B cell (primary cell): ENCODE measurements at places on chromosomes 5 and 9. TPM values are rescaled to one million over a fixed set of nuclear protein-coding genes. Genes with fewer than 3 reads are reported as not detected.

DNA sequence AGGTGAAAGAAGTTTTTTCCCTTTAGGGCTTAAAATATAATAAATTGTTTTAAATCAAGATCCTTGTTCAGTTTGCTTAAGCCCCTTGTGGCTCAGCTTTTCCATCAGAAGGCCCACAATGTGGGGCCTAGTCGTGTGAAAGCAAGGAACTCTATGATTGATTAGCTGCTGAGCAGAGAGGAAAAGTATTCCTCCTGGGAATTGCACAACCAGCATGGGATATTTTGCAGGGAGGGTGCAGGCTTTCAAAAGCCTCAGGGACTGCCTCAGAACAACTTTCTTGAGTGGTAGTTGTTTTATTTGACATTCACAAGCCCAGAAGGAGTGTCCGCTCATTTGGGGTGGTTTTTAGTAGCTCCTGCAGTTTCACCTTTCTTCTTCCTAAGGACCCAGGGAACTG is 19.8 kb downstream of the TTC23L start:
- H3K4me1 ChIP-seq: peaks cover 5% of the 10 kb centered on the region
- no peak overlapping the region for H3K4me3 ChIP-seq
- no peak for DNase-seq
- H3K36me3 ChIP-seq: no peaks in the 10 kb centered on the region
- no peak overlapping the region for H3K27ac ChIP-seq
- no peaks in the 10 kb centered on the region for H3K27me3 ChIP-seq

GRCh38 chr5:38494763-38495162 is 61.7 kb downstream of the LIFR start:
- peaks cover 6% of the 10 kb centered on the region for H3K27me3 ChIP-seq
- no peak for DNase-seq
- no peaks in the 10 kb centered on the region for H3K4me1 ChIP-seq
- H3K36me3 ChIP-seq: no peaks in the 10 kb centered on the region

The CDH9 gene
- not detected in 2 replicates for total RNA-seq

The CKMT2 gene
- total RNA-seq: not detected in 2 replicates

DNA sequence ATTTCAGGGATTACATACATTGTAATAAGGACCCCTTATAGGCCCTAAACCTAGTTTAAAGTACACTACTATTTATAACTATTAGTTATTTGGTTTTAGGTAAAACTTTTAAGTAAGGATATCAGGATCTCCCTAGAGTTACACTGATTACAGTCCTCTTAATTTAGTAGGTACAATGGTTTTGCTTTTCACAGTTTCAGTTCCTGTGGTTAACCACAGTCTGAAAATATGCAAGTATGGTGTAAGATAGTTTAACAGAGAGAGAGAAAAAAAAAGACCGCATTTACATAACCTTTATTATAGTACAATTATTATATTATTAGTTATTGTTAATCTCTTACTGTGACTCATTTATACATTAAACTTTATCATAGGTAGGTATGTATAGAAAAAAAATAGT is 725.3 kb upstream of the PTPRD start:
- H3K27ac ChIP-seq: no peak overlapping the region
- no peaks in the 10 kb centered on the region for H3K27me3 ChIP-seq
- no peak overlapping the region for H3K4me3 ChIP-seq

The ALDH1A1 gene
- not detected in 2 replicates for total RNA-seq

DNA sequence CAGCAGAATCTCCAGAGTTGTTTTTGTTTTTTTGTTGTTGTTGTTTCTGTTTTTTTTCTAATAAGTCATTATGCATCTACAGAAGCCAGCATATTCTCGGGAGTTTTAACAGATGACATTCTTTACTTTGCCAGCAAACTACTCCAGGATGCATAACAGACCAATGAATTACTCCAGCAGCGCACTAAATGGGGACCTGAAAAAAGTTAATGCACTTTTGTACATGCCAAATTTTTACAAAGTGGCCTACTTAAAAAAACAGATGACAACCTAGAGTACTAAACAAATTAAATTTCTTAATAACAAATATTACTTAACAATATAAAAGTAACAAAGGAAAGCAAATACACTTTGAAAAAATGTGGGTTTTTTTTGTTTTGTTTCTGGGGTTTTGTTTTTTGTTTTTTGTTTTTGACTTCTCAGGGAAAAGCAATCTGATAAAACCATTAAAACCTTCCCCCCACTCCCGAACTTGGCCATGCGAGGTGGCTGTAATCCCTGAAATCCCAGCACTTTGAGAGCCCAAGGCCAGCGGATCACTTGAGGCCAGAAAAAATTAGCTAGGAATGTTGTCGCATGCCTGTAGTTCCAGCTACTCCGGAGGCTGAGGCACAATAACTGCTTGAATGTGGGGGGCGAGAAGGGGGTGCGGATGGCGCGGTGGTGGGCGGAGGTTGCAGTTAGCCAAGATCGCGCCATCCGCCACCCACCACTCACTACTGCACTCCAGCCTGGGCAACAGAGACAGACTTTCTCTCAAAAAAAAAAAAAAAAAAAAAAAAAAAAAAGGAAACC is 352.4 kb downstream of the CETN3 start:
- no peaks in the 10 kb centered on the region for H3K36me3 ChIP-seq
- no peaks in the 10 kb centered on the region for H3K4me1 ChIP-seq
- H3K27me3 ChIP-seq: no peaks in the 10 kb centered on the region
- H3K4me3 ChIP-seq: no peak overlapping the region

The PCDHB5 gene
- not detected in 2 replicates for total RNA-seq

The SLIT3 gene
- not detected in 2 replicates for total RNA-seq

The SLC25A2 gene
- total RNA-seq: 3.4 and 3.6 TPM in 2 replicates

- no peak overlapping the region for H3K4me3 ChIP-seq
- no peak overlapping the region for H3K27ac ChIP-seq
- no peak for DNase-seq
- H3K36me3 ChIP-seq: no peaks in the 10 kb centered on the region
- peaks cover 26% of the 10 kb centered on the region for H3K27me3 ChIP-seq
- no peaks in the 10 kb centered on the region for H3K4me1 ChIP-seq
Observed at GRCh38 chr9:101029315-101030085, 973 bp downstream of the PLPPR1 start.

DNA sequence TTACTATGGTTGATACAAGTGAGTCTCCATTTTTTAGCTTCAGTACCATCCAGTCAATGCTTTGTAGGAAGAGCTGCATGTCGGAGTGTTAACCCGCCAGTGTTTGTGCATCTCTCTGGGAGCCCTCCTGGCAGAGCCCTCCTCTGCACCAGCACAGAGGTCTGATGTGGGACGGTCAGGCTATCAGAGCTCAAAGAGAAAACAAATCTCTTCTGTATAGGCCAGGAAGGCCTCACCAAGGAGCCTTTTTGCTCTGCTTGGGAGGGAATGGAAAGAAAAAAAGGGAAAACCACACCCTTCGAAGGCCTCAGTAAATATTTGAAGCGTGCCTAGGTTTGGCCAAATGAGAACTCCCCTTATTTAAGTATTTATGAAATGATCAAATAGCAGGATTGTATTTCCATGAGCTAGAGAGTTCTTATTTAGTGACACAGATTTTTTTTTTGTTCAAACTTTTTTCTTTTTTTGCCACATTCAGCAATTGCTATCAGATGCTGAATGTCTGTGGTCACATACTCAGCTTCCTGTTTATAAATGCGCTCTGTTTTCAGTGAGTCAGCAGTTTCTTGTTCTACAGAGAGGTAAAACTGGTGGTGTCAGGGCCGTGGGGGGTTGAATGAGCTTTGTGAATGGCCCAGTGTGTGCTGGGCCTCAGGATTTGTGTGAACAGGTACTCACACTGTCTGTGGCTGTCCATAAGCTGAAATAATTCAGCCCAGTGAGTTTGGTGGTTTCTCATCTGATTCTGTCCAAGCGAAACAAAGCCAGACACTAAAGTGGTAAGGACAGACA is 226.6 kb downstream of the SNX18 start:
- peaks cover 26% of the 10 kb centered on the region for H3K4me1 ChIP-seq
- H3K27me3 ChIP-seq: no peaks in the 10 kb centered on the region
- no peak overlapping the region for H3K27ac ChIP-seq
- no peak overlapping the region for H3K4me3 ChIP-seq

The DMXL1 gene
- 129 and 135 TPM in 2 replicates for total RNA-seq

The FUT7 gene
- total RNA-seq: 7.0 and 8.2 TPM in 2 replicates

The IRX4 gene
- not detected in 2 replicates for total RNA-seq

DNA sequence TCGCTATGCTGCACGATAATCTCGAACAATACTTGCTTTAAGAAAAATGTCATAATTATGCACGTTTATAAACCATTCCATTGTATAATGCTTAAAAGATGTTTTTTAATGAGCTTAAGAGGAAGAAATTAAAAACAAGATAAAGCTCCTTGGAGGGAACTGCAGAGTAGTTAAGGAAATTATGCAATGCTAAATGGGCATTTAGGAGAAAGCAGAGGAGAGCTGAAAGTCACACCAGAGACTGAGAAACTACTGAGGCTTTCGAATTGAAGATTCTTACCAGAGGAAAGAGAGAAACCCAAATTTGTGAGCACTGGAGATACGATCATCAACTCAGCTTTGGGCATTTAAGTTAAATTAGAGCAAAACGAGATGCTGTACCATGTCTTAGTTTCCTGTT is 119.4 kb downstream of the CDH10 start:
- no peak for DNase-seq
- no peak overlapping the region for H3K27ac ChIP-seq
- H3K4me1 ChIP-seq: no peaks in the 10 kb centered on the region
- H3K27me3 ChIP-seq: no peaks in the 10 kb centered on the region
- no peak overlapping the region for H3K4me3 ChIP-seq
- no peaks in the 10 kb centered on the region for H3K36me3 ChIP-seq

- H3K27ac ChIP-seq: no peak overlapping the region
- H3K27me3 ChIP-seq: no peaks in the 10 kb centered on the region
- no peak overlapping the region for H3K4me3 ChIP-seq
- H3K36me3 ChIP-seq: no peaks in the 10 kb centered on the region
- no peaks in the 10 kb centered on the region for H3K4me1 ChIP-seq
Observed at GRCh38 chr5:34555699-34556508, 100.2 kb upstream of the RAI14 start.

DNA sequence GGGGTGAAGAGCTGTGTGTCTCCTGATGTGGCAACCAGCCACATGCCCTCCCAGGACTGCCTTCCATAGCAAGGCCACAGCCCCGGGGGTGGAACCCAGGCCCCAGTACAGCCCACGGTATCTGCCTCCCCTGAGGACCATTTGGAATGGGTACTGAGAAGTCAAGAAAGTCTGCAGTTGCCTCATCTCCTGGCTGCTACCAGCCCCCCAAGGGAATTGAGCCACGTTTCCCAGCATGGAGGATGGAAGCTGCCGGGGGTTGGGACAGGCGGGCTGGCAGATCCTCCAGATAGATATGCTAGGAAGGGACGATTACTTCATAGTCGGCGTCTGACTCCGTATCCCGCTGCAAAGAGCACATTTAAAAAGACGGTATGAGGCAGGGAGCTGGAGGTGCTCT is 5.5 kb upstream of the DMRT2 start:
- H3K27me3 ChIP-seq: peaks cover 2% of the 10 kb centered on the region
- H3K4me1 ChIP-seq: peaks cover 32% of the 10 kb centered on the region
- no peak for DNase-seq
- H3K4me3 ChIP-seq: no peak overlapping the region
- no peaks in the 10 kb centered on the region for H3K36me3 ChIP-seq
- no peak overlapping the region for H3K27ac ChIP-seq

GRCh38 chr5:32319392-32319791 is 6.7 kb upstream of the MTMR12 start:
- no peaks in the 10 kb centered on the region for H3K36me3 ChIP-seq
- no peak overlapping the region for H3K4me3 ChIP-seq
- no peak for DNase-seq
- H3K4me1 ChIP-seq: no peaks in the 10 kb centered on the region
- no peaks in the 10 kb centered on the region for H3K27me3 ChIP-seq

DNA sequence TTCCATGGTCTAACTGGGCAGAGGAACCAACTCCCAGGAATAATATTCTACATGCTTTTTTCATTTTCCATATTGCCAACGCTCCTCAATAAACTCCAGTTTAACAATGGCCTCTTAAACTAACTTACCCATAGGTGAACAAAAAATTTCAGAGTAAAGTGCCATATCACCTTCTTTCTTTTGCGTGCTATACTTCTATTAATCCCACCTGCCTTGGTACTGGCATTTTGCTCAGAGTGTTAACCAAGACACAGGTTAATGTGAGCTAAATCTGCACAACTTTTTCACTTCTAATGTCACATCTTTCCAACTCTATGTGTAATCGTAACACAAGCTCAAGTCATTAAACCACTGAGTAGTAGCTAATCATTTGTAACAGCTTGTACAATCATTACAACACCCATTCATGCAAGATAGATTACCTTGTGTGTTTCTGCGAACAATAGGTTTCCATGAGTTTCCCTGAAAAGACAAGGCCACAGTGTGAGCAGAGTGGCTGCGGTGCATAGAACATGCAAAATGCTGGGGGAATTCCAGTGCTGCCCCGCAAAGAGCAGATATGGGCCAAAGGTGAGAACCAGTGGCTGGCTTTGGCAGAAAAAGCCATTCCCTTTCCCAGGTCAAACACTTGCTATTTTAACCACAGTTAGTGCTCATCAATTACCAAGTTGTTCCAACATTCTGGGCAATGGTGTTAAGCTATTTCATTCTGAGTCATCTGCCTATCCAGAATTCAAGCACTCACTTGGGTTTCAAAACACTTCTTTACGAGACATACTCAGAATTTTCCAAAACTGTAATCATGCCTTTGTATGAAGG is 42.8 kb downstream of the TIMD4 start:
- no peaks in the 10 kb centered on the region for H3K27me3 ChIP-seq
- peaks cover 23% of the 10 kb centered on the region for H3K4me1 ChIP-seq
- no peak for DNase-seq
- H3K4me3 ChIP-seq: no peak overlapping the region

The C9 gene
- not detected in 2 replicates for total RNA-seq
